Stimulated activated CD4-positive, alpha-beta T cell treated with anti-CD3 and anti-CD28 coated beads, Interleukin-4, amount 100 ng/mL, for 1 hour (primary cell): ENCODE measurements at places on chromosomes 16 and 17.

- DNase-seq: peak; percentile 68
Measured at GRCh38 chr16:55711959-55712876, 56.4 kb downstream of the SLC6A2 start.

- DNase-seq: no peak
Measured at GRCh38 chr17:10628756-10629155, 28.4 kb downstream of the MYH3 start.

- DNase-seq: no peak
Measured at GRCh38 chr16:67443265-67443664, 12.3 kb downstream of the HSD11B2 start.

DNA sequence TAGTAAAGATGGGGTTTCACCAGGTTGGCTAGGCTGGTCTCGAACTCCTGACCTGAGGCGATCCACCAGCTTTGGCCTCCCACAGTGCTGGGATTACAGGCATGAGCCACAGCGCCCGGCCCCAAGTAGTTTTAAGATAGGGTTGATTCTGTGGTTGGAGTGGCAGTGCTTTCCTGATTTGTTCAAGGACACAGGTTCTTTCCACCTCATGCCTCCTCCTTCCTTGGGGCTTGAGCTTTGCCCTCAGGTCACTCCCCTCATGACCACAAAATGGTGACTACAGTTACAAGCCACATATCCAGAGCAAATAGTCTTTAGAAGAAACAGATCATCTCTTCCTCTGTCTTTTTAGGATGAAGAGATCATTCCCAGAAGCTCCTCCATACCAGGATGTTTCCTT lies 25.3 kb upstream of the SMURF2 start:
- no peak for DNase-seq

GRCh38 chr16:4607841-4608703 lies 6.6 kb downstream of the UBALD1 start:
- no peak for DNase-seq

DNA sequence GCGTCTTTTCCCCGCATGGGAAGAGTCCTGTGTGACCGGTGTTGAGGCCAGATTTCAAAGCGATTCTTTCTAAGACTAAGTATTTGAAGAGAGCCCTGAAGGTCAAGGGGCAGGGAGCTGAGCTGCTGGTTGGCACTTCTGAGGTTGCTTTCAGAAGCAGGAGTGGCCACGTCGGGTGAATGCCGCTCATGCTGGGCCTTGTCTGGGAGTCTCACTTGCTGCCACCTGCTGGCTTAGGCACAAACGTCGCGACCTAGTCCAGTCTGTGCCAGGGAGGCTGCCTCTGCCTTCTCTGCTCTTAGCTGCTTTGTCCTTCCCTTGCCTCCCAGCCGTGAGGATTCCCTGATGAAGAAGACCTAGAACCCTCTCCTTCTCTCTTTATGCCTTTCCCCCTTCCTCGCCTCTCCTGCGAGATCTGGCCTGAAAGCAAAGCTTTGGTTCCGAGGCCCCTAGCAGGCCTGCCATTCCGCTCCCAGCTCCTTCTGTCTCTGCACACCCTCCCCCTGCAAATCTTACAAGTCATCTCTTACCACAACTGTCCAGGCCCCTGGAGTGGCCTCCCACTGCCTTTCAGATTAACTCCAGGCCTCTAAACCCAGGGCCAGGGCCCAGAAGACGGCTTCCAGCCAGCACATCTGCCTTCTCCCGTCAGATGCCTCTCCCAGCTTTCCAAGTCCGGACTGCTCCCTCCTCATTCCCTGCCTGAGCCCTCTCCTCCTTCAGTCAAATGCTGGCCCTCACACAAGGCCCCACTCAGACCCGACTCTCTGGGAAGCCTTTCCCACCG lies 11.4 kb downstream of the CTNS start:
- DNase-seq: peak; percentile 48

- no peak for DNase-seq
Measured at GRCh38 chr16:79756571-79756970, 156.0 kb upstream of the MAF start.

DNA sequence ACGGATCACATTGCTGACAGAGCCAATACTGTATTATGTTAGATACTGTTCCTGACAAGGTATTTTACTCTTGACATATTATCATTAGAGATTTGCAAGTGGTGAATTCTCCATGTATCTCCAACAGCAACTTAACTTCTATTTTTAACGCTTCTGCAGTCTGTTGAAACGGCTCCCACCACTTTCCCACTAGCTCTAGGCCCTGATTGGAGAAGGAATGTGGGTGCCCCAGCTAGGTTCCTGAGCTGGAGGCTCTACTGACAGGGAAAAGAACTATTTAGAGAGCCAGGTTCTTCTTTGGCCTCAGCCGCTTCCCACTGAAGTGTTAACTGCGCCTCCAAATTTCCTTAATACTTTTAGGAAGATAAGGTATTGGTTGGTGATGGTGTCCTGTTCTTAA lies 191.8 kb downstream of the RBFOX1 start:
- no peak for DNase-seq

GRCh38 chr17:68013385-68013784 lies 17.1 kb upstream of the C17orf58 start:
- no peak for DNase-seq

GRCh38 chr16:47847220-47847970 lies 308.4 kb downstream of the ABCC12 start:
- DNase-seq: no peak

GRCh38 chr16:89476379-89476778 lies 14.0 kb downstream of the ANKRD11 start:
- no peak for DNase-seq

DNA sequence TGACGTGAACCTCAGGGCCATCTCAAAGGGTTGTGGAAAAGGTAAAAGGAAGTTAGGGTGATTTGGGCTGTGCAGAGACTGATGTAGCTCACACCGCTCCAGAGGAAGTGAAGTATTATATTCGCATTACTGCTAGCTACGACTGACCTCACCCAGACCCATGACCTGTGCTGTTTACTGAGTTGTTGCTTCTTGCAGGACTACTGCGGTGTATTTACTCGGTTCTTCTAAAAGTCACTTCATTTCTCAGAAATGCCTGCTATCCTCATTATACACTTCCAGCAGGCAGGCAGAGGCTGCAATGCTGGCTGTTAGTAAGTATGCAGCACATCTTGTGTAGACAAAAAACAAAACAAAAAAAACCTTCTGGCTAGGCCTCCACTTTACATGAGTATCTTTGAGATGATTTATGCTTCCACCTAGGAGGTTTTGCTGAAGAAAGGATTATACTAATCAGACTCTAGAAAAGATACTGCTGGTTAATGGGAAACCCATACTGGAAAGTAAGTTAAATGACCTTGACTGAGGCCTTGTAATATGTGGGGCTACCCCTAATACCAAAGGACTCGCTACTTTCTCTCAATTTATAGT lies 76.0 kb downstream of the CREBBP start:
- no peak for DNase-seq

DNA sequence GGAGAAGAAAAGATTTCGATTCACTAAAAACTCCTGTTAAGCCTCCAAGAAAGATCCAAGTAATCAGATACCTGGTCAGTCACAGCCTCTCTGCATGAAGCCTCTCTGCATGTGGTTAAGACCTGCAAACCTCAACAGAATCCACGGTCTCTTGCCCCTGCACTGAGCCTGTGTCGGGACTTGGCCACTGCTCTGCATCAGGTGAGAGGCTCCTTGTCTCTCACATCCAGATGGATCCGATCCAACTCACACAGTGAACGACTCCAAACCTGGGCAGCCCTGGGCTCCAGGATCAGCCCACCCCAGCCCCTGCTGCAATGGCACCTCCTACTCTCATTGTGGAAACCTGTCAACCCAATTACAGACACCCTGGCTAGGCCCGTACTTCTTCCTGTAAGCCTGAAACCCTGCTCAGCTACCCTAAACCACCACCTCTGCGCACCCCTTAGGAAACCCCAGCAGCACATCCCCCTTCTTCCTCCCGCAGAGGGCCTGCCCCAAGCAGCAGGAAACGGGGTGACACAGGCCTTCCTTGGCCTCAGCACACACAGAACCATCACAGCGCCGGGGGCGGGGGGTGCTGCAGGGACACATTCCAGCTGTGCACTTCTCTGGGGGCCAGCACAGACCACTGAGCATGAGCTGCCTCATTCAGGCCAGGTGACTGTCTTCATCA lies 129.5 kb downstream of the ANKRD11 start:
- DNase-seq: peak; percentile 67

GRCh38 chr16:1414532-1415260 lies at the start of gene UNKL:
TSS of gene UNKL (minus strand) at chr16:1414704. CDS start at chr16:1414691, 13 bp downstream.
- peak; percentile 82 for DNase-seq
